GM23338 (cell line): ENCODE measurements at places on chromosomes 12 and 14.

DNA sequence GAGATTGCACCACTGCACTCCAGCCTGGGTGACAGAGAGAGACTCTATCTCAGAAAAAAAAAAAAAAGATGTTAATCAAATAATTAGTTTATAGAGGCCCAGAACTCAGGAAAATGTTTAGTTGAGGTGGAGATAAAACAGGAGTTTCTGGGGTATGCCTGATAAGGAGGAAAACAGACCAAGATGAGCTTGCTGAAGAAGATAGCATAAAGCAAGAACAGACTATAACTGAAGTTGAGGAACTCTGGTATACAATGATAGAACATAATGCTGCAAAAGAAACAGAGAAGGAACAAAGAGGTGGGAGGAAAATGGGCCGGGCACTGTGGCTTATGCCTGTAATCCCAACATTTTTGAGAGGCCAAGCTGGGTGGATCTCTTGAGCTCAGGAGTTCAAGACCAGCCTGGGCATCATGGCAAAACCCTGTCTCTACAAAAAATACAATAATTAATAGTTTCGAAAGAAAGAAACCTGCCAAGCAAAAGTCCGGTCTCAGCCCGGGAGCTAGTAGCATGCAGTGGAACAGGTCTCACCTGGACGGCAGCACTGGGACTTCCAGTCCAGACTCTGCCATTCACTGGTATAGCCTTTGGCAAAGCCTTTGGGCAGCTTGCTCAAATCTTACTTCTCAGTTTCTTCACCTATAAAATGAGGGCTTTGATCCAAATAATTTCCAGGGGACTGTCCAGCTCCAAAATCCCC lies 25.4 kb downstream of the SLC35E3 start:
- no peak for DNase-seq

DNA sequence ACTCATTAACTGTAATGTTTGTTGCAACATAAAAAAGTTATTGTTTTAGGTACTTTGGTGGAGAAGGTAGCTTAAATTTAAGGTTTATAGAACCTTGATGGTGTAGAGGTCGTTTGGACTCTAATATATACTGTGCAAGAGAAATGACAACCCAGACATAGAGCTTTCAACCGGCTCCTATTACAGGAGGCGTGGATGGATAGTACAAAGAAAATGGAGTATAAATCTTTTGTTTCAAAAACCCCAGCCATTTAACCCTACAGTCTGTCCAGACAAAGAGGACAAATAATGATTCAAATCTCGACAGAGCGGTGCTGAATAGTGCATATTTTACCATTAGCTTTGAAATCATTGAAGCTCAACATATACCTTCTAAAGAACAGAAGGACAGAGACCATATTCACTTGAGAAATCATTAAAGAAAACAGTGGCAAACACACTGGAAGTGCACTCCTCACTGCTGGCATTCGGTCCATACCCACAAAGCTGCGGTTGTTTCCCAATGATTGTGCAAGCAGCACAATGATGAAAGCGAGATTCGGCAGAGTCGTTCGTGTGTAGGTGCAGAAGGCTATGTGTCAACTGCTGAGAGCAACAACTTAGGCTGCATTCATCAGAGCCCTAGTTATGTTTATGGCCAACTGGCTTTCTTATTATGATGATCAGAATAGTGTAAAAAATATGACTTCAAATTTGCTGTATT lies 688.6 kb downstream of the NOVA1 start:
- no peak for DNase-seq

DNA sequence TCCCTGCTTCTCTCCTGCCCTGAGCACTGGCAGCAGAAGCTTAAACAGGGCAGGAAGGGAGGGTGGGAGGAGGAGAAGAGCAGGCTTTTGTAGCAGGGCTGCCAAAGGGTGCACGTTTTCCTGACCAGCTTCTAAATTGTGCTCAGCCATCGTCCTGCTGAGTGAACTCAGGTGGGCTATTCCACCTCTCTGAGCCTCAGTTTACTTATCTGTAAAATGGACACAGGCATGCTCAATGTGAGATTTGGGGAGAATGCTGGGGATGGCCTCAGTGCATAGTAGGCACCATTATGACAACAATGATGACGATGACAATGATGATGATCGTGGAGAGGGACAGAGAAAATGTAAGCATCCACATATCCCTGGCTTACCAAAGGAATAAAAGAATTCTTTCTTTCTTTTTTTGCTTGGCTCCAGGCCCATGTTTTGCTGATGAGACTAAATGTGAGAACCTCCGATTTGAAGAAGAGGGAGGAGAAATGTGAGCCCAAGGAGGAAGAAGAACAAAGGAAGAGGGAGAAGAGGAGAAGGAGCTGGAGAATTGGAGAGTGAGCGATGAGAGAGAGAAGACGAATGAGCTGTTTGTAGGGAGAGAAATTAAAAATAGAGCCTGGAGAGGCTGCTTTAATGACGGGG lies 105.5 kb upstream of the MYL2 start:
- no peak for DNase-seq

- DNase-seq: peak; percentile 13
Observed at GRCh38 chr14:54312166-54312801, 84.5 kb upstream of the CDKN3 start.

GRCh38 chr14:88848571-88848970 lies 24.1 kb downstream of the TTC8 start:
- DNase-seq: no peak

DNA sequence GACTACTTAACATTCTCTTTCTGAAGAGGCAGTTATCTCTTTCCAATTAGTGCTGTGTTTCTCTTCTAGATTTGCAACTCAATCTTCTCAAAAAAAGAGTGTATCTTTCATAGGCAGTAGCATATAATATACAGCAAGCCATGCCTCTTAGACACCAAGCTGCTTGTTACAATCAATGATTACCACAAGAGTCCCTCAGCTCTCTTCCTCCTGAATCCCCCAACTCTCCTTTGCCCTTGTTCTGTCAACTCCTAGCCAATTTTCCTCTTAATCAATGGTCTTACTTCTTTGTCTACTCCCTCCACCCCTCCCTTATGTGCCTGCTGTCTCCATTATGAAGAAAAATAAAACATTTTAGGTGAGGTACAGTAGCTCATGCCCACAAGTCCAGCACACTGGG lies 2.6 kb downstream of the TMTC1 start:
- DNase-seq: no peak

DNA sequence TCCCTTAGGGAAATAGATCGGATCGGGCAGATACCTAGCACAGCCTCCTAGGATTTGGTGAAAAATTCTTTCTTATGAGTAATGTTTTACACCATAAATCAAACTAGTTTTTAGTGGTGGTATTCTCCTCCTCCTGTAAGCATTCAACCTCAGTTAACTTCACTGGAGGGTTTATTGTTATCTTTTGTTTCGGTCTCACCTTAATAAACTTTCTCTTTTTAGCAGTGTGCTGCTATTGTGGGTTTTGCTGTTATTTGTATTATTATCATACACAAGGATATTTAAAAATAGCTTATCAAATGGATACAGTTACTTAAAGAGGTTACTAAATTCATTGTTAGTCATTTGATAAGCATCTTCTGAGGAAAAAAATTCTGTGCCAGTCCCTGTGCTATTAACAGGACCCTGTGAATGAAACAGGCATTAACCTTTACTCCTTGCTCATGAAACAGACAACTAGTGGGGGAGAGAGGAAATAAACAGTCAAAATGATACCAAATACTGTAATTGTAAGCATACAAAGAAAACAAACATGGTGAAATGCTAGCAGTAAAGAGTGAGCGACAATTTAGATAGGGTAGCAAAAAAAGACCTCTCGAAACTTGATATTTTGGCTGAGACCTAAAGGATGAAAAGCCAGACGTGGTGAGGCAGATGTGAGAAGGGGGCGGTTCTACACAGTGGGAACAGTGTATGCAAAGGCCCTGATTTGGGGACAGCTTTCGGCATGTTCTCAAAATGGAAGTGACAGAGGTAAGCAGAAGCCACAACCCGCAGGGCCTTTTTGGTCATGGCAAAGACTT lies 178.7 kb upstream of the SOX5 start:
- no peak for DNase-seq

GRCh38 chr12:44227616-44228015 lies 391.7 kb downstream of the TMEM117 start:
- DNase-seq: no peak

GRCh38 chr12:53290661-53291060 lies 4.7 kb upstream of the PFDN5 start:
- DNase-seq: no peak

DNA sequence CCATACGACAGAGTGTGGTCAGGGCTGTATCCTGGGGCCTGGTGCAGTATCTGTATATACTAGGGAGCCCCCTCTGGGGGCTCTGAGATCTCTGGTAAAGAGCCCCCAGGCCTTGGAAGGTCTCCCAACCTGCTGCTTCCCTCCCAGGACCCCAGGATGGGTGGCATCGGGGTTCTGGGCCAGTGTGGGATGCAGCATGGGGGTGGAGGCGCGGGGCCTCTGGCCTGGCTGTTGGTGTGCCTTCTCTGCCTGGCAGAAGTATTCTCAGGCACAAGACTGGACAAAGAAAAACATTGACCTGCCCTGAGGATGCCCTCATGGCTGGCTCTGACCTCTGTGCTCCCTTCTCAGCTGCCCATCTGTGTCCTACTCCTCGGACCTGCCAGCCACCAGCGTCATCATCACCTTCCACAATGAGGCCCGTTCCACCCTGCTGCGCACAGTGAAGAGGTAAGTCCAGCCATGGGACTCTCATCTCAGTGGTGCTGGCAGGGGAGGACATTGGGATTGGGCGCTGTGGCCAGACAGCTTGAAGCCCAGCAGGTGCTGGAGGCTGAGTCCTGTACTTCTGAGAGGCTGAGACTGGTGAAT lies 64.5 kb downstream of the GALNT16 start:
- DNase-seq: no peak

GRCh38 chr12:12774791-12775190 lies 10.7 kb upstream of the APOLD1 start:
- no peak for DNase-seq

GRCh38 chr12:1250641-1251040 lies 259.6 kb downstream of the ERC1 start:
- DNase-seq: peak; percentile 26

GRCh38 chr12:13195250-13195649 lies 1.3 kb upstream of the EMP1 start:
- DNase-seq: no peak

DNA sequence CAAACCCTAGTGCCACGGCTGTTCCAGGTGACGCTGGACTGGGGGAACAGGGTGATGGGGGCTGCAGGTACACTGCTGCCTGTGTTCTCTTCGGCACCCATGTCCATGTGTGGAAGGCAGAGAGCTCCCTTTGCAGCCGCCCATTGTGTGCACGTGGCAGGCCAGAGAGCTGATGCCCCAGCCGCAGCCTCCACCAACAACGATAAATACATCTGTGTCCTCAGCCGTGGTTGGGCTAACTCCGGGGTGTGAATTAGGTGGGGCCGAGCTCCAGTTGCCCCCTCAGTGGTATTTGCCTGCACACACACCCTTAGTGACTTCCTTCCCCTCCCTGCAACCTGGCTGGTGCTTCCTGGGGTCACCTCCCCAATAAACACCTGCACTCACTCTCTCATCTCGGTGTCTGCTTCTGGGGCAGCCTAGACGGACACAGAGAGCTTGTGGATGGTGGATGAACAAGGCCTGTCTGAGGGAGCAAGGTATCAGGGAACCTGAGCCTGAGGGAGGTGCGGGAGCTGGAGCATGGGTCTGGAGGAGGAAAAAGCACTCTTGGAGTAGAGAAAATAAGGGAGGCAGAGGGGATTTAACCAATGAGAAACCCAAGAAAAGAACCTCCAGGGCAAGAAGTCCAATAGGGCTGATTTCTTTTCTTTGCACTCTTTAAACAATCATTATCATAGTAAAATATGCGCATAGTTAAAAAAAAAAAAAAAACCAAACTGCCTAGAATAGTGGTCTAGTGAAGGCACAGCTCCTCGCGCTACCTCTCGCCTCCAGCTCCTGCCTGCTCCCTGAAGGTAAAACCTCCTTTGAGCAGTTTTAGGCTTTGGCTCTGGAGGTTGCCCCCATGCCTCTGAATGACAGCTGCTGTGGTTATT lies 112.6 kb downstream of the ZNF664 start:
- no peak for DNase-seq

- DNase-seq: no peak
Observed at GRCh38 chr12:4323396-4323795, 2.4 kb downstream of the TIGAR start.

DNA sequence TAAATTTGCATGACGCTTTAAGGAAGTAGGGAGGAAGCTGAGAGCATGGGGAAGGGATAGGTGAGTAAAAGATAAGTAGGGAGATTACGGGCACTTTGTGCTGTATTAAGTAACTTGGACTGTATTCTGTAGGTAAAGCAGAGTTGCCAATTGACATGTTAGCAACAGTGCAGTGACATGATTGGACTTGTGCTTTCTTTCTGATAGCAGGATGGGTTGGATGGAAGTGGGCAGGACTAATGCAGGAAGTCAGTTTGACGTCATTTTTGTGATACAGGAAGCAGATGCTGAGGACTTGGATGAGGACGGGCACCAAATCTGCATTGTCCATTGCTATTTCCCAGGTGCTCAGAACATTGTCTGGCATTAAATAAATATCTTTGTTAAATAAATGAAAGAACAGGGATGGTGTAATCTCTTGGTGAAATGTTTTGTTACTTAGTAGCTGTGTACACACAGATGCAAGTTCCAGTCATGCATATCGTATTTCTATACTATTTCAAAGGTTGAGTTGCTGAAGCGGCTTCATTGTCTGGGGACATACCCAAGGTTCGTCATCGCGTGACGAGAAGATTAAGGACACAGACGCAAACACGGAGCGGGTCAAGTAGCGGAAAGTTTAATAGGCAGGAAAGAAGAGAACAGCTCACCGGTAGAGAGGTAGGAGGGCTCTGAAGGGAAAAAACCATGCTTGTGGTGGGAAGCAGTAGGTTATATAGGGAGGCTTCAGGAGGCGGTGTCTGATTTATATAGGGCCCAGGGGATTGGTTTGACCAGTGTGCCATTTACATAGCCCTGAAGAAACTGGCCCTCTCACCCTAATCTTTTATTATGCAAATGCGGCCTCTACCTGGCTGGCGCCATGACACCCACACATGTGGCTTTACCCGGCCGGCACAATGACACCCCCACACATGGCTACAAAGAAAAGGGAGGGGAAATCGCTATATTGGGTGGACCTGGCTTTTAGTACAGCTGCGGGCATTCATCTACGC lies 30.7 kb downstream of the GUCY2C start:
- peak; percentile 85 for DNase-seq

DNA sequence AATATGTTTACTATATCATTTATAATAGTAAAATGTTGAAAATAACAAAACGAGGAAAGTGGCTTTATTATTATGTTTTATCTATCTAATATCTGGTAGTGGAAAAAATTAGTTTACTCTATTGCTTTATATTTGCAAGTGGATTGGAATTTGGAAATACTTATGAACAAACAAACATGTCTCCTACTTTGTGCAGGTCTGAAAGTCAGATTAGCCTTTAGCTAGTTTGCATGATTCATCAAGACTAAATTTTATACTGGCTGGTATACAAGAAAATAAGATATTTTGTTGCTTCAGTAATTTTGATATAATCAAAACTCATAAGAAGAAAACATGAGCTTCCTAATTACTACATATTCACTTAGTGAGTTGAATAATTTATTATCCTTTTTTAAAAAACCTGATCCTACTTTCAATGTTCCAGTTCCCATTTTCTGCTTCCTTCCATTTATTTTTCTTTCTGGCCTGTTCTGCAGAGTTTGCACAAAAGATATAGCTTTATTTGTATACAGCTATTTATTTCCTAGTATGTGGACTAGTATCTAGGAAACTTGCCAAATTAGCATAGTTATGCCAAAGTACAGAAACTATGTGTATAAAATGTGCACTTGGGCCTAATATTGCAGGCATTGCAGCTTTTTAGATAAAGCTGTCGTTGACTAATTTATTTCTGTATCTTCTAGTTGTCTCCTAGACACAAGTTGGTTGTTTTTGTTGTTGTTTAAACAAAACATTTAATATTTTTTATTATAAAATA lies 122.0 kb downstream of the AKAP6 start:
- no peak for DNase-seq
